A549 treated with ZK216348 at 1 μM for 4 hours (cell line): ENCODE measurements at places on chromosomes 7 and 10. TPM values are rescaled to one million over a fixed set of nuclear protein-coding genes. Genes with fewer than 3 reads are reported as not detected.

The TRIM24 gene
- 6.6 to 9.1 TPM (median 7.8 TPM) in 5 replicates for total RNA-seq

The BTBD16 gene
- 0.22 to 0.92 TPM (median 0.58 TPM) in 5 replicates for total RNA-seq

The MKI67 gene
- total RNA-seq: 65.0 to 72.3 TPM (median 70.8 TPM) in 5 replicates

The CYP17A1 gene
- total RNA-seq: not detected in 5 replicates

The TRIM50 gene
- total RNA-seq: not detected in 5 replicates
